NCI-H526 (cell line): ENCODE measurements at places on chromosomes 13 and 19.

DNA sequence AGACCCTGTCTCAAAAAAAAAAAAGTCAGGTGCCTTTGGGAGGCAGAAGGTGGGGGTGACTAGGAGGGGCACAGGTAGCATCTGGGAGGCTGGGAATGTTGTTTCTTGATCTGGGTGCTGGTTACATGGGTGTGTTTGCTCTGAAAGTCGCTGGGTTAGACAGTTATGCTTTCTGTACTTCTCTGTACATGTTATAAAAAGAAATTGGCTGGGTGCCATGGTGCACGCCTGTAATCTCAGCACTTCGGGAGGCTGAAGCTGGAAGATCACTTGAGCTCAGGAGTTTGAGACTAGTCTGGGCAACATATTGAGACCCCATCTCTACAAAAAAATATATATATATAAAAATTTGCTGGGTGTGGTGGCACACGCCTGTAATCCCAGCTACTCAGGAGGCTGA lies 15.1 kb downstream of the NOSIP start:
- no peak for DNase-seq

DNA sequence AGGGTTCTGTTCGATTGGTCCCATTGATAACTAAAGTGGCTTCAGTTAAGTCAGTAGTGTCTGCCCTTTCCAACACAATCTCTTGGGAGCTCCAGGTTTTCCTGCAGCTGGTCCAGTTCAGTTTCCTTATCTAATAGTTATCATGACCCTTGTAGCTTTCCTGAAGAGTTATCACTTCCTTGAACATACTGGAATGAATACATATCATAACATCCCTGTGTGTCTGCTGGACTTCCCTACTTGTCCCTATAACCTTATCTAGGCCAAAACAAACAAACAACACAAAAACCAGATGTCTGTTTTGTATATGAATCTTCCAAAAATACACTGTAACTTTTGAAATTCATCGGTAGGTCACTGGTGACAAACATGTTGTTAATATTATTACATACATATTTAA lies 167.6 kb downstream of the DCT start:
- no peak for DNase-seq

- no peak for DNase-seq
Measured at GRCh38 chr13:32895296-32895695, 120.9 kb upstream of the KL start.

DNA sequence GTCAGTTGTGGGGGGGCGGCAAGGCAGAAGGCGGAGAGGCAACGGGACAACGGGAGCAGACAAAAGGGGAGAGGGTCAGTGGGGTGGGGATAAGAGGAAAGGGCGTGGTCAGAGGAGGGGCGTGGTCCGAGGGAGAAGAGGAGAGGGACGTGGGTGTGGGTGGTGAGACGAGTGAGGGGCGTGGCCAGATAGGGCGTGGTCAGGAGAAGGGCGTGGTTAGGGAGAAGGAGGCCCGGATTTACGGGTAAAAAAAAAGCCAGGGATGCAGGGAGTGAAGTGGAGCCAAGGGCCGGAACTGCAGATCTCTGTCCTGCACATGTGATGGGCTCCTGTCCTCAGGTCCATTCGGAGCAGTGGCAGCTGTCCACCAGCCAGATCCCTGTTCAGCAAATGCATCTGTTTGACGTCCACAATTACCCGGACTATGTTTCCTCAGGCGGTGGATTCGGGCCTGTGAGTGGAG lies 21.5 kb downstream of the CPT1C start:
- DNase-seq, result peak; percentile 70

GRCh38 chr19:34734537-34735103 lies 577 bp downstream of the ZNF181 start:
- peak; percentile 52 for DNase-seq

GRCh38 chr13:68170961-68171360 lies 940.8 kb upstream of the PCDH9 start:
- no peak for DNase-seq
